ENCODE measurements at places on chromosomes 5 and 9.

GRCh38 chr5:160312134-160312959 is at the start of gene CCNJL:
TSS of gene CCNJL (minus strand) at chr5:160312564. CDS start at chr5:160311923, 641 bp downstream.
- no peak for DNase-seq

GRCh38 chr9:73151653-73152542 is at the start of gene ANXA1:
TSS of gene ANXA1 (plus strand) at chr9:73151865. CDS start at chr9:73158536, 6,671 bp downstream.
- DNase-seq: no peak

- no peak for DNase-seq
Observed at GRCh38 chr9:74838351-74838750, 49.4 kb downstream of the TRPM6 start.

DNA sequence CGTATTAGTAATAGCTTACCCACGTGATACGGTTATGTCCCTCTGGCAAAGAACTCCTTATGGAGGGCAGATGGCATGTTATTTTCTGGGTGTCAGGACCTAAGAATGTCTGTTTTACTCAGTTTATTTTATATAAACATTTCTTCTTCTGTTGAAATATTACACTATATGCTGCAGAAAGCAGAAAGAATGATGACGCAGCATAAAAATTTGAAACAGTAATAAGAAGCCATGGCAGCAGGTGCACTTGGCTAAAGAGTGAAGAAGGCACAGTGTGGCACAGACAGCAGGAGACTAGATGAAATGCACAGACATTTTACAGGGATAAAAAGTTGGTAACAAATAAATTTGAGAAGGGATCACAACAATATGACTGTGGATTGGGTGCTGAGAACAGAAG is 46.3 kb upstream of the CDH10 start:
- no peak for DNase-seq

- no peak for DNase-seq
Observed at GRCh38 chr5:143871672-143872071, 59.7 kb downstream of the HMHB1 start.

- no peak for DNase-seq
Observed at GRCh38 chr5:160166973-160167623, 47.8 kb upstream of the PWWP2A start.

GRCh38 chr9:123278361-123278760 is 10.0 kb upstream of the STRBP start:
- no peak for DNase-seq

DNA sequence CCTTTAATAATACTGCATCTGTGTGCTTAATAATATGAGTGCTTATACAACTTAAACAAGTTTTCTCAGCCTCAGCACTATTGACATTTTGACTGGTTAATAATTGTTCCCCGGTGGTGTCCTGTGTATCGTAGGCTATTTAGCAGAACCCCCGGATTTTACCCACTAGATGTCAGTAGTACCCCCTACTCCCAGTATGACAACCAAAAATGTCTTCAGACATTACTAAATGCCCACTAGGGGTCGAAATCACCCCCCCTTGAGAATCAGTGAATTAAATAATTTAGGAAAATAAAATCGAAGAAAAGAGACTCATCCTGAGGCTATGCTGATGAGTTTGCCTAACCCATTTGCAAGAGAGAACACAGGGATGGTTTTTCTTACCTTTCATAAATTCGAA is 166.3 kb downstream of the ATP10B start:
- no peak for DNase-seq

GRCh38 chr9:16627967-16628366 is 242.5 kb downstream of the BNC2 start:
- no peak for DNase-seq

- no peak for DNase-seq
Observed at GRCh38 chr5:43412156-43412555, at the start of gene CCL28. TSS of gene CCL28 (minus strand) at chr5:43412391. CDS start at chr5:43412316, 75 bp downstream.

GRCh38 chr5:76144513-76145274 is 61.5 kb downstream of the SV2C start:
- DNase-seq: no peak

DNA sequence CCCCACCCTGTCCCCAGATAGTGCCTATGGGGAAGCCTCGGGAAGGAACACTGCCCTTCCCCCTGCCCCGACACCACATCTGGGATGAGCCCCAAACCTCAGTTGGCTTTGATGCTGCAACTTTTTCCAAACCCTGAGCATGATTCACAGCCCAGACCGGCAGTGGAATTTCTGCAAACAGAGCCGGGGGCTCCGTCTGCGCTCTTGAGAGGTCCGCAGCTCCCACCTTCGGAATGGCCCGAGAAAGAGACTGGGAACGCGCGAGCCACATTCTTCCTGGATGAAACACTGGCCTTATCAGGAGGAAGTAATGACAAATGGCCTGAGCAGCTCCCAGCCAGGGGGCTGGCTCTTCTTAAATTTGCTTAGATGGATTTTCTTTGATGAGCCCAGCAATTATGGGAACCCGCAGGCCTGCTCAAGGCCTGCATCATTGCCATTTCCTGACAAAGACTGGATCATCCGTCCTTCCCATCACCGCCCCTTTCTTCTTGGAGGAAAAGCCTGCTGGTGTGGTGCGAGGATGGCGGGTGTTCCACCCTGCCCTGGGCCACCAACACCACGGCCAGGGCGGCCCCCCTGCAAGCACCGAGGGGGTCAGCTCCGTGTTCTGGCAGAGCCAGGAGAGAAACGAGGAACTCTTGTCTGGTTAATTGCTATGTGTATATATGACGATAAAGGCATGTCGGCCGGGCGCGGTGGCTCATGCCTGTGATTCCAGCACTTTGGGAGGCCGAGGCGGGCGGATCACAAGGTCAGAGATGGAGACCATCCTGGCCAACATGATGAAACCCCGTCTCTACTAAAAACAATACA is 38.8 kb upstream of the COL5A1 start:
- no peak for DNase-seq

DNA sequence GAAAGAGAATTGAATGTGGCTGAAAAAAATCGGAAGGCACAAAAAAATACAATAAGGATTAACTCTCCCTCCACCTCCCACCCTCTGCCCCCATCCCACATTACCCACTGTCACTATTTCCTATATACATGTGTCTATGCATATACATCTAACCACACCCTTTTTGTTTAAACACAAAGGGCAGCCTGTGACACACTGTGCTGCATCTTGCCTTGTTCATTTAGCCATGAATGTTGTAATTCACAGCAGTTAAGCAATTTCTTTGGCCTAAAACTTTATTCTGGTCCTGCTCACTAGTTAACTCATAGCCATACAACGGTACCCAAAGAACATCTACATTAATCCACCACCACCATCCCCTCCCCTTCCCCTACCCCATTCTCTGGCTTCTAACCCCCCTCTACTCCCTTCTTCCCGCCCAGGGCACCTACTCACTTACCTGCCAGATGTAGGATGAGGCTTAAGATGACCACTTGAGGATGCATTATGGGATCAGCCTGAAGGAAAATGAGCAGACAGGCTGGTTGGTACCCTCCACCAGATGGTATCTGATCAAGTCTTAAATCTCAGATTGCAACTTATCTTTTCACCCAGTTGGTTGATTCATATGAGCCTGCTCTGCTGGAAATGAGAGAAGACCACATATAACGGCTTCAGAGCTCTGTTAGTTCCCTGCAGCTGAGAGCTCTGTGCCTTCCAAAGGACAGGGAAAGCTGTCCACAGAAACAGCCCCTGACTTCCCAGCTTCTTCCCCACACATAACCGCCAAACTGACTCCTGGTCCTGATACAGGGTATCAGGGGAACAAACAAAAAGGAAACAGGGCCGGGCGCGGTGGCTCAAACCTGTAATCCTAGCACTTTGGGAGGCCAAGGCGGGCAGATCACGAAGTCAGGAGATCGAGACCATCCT is 1.2 kb downstream of the HAVCR1 start:
- no peak for DNase-seq

- no peak for DNase-seq
Observed at GRCh38 chr5:6937677-6938076, 224.4 kb downstream of the TENT4A start.

DNA sequence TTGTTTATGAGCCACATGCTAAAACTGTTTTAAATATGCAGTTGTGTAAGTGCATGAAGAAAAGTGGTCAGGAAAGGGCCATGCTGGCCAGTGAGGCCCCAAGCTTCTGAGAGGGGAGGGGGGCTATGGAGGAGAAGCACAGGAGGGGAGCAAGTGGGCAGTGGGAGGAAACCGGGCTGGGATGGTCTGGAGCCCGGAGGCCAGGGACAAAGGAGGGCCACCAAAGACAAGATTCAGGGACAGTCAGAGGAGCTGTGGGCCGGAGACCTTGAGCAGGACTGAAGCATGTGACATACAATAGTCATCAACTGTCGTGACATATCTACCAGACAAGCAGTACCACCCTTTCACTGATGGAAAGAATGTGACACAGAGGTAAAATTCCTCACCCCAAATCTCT is 333.2 kb upstream of the IRX1 start:
- DNase-seq: no peak

GRCh38 chr5:152824316-152824715 is 419.2 kb upstream of the NMUR2 start:
- DNase-seq: no peak

- DNase-seq: no peak
Observed at GRCh38 chr5:135556620-135557019, 20.9 kb upstream of the NEUROG1 start.

DNA sequence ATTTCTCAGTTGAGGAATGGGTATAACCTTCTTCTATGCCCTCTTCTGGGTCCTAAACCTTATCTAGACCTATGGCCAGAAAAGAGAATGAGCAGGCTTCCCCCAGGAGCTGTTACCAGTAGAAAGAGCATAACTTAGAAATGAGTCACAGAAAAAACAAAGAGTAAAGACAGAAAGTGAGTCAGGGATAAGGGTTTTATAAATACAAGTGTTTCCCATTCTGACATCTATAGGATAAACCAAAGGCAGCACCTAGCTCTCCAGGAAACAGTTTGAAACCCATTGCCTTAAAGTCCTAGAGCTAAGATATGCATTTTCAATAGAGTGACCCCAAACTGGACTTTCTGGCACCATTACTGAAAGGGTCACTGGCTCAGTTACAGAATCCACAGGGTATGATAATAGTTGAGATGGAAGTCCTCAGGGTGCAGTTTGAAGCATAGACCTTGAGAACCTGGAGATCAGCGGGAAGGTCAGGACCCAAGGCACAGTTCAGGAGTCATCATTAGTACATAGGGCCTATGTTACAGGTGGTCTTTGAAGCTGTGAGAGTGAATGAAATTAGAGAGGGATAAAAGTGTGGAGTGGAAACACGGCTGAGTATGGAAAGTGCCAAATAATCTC is 42.7 kb upstream of the LIFR start:
- DNase-seq: no peak

GRCh38 chr5:10681731-10682679 is 79.0 kb downstream of the DAP start:
- DNase-seq: no peak

DNA sequence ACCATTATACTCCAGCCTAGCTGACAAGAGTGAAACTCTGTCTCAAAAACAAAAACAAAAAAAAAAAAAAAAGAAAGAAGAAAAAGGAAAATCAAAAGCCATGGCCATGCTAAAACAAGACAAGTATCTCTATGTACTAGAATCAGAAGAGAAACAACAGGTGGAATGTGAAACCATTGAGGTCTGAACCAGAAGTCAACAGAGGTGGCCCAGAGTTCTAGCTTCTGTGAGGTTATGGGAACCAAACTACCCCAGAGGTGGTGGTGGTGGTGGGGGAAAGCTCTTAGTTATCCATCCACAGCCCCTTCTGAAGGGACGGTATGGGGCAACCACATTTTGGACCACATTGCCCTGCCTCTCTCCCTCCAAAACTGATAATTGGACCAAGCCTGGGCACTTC is 59.5 kb upstream of the ZNF366 start:
- DNase-seq: no peak

GRCh38 chr9:14191512-14191911 is 122.4 kb downstream of the NFIB start:
- no peak for DNase-seq

GRCh38 chr9:34145165-34145564 is 18.7 kb upstream of the DCAF12 start:
- no peak for DNase-seq

DNA sequence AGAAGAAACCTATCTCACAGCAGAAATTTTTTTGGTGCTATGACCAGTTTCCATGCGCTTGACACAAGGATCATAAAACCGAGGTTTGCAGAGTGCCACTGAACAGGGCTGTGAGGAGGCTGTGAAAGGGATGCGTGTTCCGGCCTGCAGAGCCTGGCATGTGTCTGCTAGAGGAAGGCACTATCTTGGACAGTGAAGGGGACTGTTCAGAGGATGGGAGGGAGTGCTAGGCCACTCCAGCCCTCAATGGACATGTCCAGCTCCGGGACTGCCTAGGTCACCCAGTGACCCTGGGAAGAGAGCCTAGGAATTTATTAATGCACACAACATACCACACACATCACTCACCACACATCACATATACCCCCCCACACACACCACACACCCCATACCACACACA is 275.9 kb downstream of the GADD45G start:
- DNase-seq: no peak

GRCh38 chr9:126368020-126368419 is 41.4 kb downstream of the MVB12B start:
- no peak for DNase-seq

GRCh38 chr9:6197330-6197729 is 18.3 kb upstream of the IL33 start:
- no peak for DNase-seq

DNA sequence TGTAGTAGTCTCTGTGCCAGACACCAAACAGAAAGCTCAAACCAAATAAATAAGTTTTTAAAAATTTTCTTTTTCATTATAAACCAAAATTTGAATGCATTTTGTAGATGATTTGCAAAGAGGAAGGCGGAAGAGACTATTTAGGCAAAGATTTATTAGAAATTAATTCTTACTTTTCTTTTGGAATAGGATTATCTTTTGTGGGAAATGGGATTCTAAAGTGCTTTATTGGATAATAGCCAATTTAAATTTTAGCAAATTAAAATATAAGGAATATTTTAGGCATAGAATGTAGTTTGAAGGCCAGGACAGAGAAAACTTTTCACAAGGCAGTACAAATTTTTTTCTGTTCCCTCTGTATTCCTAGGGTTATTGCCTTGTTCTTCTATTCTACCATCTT is 311.4 kb upstream of the ITGA1 start:
- no peak for DNase-seq

Measured in hematopoietic multipotent progenitor cell treated with erythropoietin and hydrocortisone succinate and interleukin-3 and kit ligand, for 15 days (in vitro differentiated cells).